ENCODE measurements at places on chromosomes 3 and 15.
A peak's percentile ranks its signal among the peaks of the same experiment; 100 is the strongest.

- DNase-seq = no peak
These were observed 10.8 kb upstream of the FYCO1 start for GRCh38 chr3:46006238-46007032.

DNA sequence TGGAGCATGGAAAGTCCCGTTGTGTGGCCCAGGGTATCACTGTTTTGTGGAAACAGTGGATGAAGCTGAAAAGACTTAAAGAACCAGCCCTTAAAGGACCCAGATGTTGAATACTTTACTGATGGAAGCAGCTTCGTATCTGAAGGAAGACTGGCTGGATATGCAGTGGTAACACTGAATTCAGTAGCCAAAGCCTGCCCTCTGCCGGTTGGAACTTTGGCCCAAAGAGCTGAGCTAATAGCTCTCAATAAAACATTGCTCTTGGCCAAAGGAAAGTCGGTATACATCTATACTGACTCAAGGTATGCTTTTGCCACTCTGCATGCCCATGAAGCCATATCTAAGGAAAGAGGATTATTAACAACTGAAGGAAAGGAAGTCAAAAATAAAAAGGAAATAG lies 885.4 kb downstream of the PDCD6IP start:
- DNase-seq = peak; percentile 16

- DNase-seq = no peak
These were observed 10.2 kb upstream of the LDHAL6B start for GRCh38 chr15:59196416-59196815.

DNA sequence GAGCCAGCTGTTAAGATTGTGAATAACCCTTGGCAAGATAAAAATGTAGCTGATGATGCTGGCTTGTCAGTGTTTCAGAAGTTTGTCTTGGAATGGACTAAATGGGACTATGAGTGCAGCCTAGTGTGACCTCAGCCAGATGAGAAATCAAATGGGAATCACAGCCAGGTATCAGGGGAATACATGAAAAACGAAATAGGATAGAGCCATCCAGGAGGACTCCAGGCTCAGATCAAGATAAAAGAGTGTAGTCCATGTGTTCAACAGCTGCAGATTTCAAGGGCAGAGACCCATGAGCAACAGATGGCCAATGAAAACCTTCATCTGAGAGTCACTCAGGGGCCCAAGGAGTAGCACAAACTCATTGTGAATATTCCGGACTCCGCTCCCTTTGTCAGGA lies 1080.9 kb upstream of the CADM2 start:
- no peak for DNase-seq

GRCh38 chr3:129371041-129371826 lies 57.2 kb downstream of the EFCAB12 start:
- no peak for DNase-seq

- DNase-seq = no peak
These were observed 22.1 kb downstream of the PDE8A start for GRCh38 chr15:85003593-85004312.

DNA sequence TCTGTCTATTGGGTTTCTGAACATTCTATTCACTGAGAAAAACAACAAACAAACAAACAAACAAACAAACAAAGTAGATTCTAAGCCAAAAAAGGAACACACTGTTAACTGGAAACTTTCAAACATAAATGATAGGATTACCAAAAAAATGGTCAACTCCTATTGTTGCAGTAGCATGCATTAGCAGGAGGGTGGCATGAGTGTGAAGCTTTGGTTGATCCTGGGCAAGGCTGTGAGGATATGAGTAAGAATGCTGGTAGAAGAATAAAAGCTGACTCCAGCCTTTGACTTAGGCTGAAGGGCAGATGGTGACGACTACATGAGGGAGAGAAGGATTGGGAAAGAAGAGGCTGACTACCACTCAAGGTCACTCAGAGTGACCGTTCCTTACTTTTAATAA lies 810.3 kb downstream of the VGLL3 start:
- no peak for DNase-seq

GRCh38 chr3:49519296-49519695 lies 35.0 kb upstream of the BSN start:
- DNase-seq = no peak

GRCh38 chr3:4091786-4092185 lies 211.4 kb upstream of the SETMAR start:
- no peak for DNase-seq

DNA sequence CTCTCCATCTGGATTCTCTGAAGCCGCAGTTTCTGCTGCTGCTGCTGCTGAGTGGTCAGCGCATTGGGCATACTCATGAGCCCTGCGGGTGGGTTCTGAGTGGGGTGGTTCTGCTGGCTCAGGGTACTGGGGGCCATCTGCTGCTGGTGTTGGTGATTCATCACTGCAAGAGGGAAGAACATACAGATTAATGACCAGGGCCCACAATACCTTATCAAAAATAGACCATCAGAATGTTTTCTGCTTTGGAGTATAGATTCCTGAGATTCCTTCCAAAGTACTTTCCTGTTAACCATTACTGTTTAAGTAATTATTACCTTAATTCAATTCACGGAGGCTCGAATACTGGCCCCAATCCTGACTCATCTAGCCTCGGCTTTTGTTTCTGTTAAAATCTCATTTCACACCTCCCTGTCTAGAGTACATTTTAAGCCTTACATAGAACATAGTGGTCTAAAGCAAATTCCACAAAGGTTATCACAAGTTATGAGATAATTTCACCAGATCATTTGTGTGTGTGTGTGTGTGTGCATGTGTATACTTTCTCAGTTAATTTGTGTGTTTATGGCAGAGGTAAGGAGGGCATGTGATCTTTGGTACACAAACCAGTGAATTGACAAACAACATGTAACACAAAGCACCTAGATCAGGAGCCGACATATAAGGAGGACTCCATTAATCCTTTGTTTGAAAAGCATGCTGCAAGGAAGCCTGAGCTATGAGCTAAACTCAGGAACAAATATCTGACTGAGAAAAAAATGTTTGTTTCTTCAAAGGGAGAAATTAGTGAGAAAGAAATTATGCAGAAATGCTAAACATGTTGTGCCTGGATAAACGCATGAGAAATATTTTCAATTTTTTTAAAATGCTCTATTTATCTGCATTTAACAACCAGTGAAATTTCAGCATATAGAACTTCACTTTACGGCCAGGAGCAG lies 68.1 kb downstream of the TM4SF4 start:
- no peak for DNase-seq

Measured in dorsolateral prefrontal cortex (tissue), 122 donors.